Hepatocyte (in vitro differentiated cells): ENCODE measurements at places on chromosomes 2 and 18.

DNA sequence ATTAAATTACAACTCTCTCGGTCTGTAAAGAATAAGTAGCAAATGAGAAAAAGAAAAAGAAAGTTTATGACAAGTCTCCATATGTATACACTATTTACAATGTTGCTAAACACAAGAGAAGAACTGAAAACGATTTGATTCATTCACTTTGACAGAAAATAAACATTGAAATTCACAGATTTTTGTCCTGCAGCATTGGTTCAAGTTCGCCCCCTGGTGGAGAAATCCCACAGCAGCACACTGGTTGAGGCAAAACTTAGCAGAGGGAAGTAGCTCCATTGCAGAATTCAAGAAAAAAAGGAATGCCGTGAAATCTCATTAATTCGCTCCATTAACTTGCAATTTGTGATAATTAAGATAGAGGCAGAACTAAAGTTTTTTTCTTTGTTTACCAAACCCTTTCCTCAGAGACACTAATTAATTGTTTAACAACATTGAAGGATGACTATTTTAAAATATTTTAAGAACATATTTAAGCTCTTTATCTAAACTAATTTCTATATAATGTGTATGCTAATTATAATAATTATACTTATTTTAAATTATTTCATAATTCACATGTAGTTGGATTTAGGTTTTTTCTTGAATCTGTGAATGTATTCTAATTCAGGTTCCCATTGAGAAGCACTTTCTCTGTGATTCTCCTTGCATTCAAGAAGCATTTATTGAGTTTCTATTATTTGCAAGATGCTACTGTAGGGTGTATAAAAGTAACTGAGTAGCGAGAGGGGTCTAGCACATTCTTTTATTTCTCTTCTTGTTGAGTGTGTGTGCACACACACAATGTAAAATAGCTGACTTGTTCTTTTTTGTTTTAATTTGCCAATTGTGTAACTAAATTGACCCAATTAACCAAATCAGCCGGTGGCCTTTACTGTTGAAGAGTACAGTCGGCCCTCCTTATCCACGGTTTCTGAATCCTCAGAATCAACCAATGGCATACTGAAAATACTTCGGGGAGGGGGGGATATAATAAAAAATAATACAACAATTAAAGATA is 74.1 kb downstream of the COL4A3 start:
- DNase-seq: peak; percentile 82

DNA sequence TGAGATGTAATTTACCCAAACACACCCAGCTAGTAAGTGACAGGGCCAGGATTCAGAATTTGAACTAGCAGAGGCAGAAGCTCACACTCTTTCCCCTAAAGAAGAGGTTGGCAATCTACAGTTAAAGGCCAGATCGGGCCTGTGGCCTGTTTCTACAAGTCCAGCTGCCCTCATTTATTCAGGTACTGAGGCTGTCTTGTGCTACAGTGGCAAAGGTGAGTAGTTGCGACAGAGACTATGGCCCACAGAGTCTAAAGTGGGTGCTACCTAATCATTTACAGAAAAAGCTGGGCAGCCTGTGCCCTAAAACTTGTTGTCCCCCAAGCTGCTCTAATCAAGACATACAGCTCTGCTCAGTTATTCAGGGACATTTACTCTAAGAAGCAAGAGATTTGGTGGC is 86.8 kb downstream of the RTN4 start:
- DNase-seq: no peak

DNA sequence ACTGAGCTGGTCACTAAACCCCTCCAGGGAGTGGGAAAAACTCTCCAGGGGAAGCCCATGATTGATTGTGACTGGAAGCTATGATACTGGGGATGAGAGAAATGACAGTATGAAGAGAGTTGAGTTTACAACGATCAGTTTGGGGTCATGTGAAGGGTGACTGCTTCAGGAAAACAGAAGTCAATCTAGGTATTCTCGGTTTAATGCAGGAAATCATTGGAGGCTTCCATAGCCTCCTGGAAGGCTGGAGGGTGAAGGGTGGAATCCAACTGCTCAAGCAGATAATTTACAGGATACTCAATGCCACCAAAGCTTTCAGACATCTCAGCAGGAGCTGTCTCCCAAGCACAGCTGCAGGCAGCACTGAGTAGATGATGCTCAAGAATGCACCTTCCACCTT is 154.6 kb downstream of the ZNF516 start:
- DNase-seq: no peak

GRCh38 chr2:11373096-11373495 is 28.7 kb upstream of the ROCK2 start:
- no peak for DNase-seq

DNA sequence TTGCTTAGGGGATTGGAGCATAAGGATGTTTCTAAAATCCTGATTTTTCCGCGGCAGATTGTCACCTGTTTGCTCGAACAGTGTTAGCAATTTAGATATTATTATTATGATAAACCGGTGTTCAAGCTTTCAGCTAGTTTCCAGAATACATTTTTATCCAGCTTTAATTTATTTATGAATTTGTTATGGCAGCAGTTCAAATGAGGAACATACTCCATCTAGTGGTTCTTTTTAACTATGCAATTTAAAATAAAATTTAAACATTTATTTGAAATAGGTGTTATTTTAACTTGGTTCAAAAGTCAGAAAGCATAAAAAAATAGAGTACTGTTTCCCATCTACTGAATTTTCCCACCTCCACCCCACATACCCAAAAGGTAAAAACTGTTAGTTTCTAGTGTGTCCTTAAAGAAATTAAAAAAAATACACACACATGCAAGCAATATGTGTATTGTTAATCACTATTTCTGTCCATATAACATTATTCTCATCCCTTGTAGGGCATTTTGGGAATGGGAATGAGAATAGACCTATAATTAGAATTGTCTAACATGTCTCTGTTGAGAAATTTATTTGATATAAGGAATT is 23.2 kb downstream of the ACOXL start:
- DNase-seq: no peak

DNA sequence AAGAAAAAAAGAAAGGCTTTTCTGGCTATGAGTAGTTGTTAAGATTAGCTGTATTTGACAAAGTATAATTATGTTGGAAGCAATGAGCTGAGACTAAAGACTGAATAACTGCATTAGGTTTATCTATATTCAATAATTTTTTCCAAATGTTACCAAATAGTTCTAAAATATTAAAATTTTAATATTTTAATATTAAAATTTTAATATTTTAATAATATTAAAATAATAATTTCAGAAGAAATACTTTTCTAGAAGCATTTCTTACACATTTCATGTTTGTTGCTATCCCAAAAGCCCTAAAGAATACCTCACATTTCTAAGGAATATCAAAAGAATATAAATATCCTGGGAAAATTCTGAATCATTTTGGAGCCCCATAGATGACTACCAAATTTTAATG is 74.7 kb downstream of the LRP2 start:
- DNase-seq: no peak

GRCh38 chr18:60754413-60755009 is 381.9 kb upstream of the MC4R start:
- no peak for DNase-seq
